ENCODE measurements at places on chromosomes 1 and 21.

GRCh38 chr1:224539971-224540370 lies 76.1 kb upstream of the CNIH3 start:
- no peaks in the 10 kb centered on the region for H3K4me1 ChIP-seq
- no peak for DNase-seq
- no peaks in the 10 kb centered on the region for H3K36me3 ChIP-seq
- no peaks in the 10 kb centered on the region for H3K27me3 ChIP-seq
- H3K4me3 ChIP-seq, result no peak overlapping the region
- no peak overlapping the region for H3K27ac ChIP-seq

GRCh38 chr1:192609110-192610079 lies 26.6 kb upstream of the RGS13 start:
- H3K27me3 ChIP-seq, result no peaks in the 10 kb centered on the region
- H3K4me3 ChIP-seq, result peak overlapping the region; percentile 65
- DNase-seq, result peak; percentile 7
- no peaks in the 10 kb centered on the region for H3K36me3 ChIP-seq
- peak overlapping the region; percentile 55 for H3K27ac ChIP-seq
- peaks cover 4% of the 10 kb centered on the region for H3K4me1 ChIP-seq

GRCh38 chr1:222634180-222635013 lies 16.5 kb downstream of the MIA3 start:
- no peak overlapping the region for H3K27ac ChIP-seq
- H3K27me3 ChIP-seq, result no peaks in the 10 kb centered on the region
- no peak overlapping the region for H3K4me3 ChIP-seq
- no peaks in the 10 kb centered on the region for H3K4me1 ChIP-seq
- DNase-seq, result peak; percentile 82

- peaks cover 18% of the 10 kb centered on the region for H3K27me3 ChIP-seq
- no peak overlapping the region for H3K27ac ChIP-seq
- H3K4me3 ChIP-seq, result no peak overlapping the region
- DNase-seq, result no peak
These were observed 25.8 kb upstream of the GADD45A start for GRCh38 chr1:67659229-67659628.

- H3K27me3 ChIP-seq, result no peaks in the 10 kb centered on the region
- H3K4me3 ChIP-seq, result no peak overlapping the region
- no peaks in the 10 kb centered on the region for H3K36me3 ChIP-seq
- H3K27ac ChIP-seq, result no peak overlapping the region
- DNase-seq, result no peak
These were observed 252.3 kb downstream of the BRINP2 start for GRCh38 chr1:177423090-177423489.

GRCh38 chr1:160149233-160149632 lies 2.2 kb upstream of the ATP1A4 start:
- DNase-seq, result no peak
- no peak overlapping the region for H3K4me3 ChIP-seq
- H3K4me1 ChIP-seq, result no peaks in the 10 kb centered on the region
- peaks cover 2% of the 10 kb centered on the region for H3K27me3 ChIP-seq

DNA sequence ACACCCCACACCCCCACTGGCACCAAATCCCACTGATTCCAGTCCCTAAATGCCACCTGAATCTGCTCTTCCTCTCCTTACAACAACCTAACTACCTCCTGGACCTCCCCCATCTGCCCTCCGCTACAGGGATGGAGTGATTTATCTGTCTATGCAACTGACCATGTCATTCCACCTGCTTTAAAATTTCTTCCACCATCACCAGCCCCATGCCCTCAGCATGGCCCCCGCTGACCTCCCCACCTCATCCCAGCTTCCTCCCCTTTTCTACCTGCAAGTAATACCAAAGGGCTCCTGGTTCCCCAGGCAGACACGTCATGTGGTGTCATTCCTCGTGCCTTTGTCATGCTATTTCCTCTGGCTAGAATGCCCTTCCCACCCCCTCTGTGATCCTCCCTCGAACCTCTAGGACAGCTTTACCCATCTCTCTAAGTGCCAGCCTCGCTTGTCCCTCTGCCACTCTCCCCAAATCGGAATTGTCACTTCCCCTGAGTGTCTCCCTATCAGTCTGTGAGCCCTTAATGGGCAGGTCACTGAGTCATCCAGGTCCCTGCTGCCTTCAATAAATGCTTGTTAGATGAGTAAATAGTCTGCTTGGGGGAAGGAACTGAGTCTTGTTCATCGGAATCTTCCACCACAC lies 3.7 kb downstream of the GJB4 start:
- DNase-seq, result no peak
- no peak overlapping the region for H3K4me3 ChIP-seq
- no peaks in the 10 kb centered on the region for H3K27me3 ChIP-seq

DNA sequence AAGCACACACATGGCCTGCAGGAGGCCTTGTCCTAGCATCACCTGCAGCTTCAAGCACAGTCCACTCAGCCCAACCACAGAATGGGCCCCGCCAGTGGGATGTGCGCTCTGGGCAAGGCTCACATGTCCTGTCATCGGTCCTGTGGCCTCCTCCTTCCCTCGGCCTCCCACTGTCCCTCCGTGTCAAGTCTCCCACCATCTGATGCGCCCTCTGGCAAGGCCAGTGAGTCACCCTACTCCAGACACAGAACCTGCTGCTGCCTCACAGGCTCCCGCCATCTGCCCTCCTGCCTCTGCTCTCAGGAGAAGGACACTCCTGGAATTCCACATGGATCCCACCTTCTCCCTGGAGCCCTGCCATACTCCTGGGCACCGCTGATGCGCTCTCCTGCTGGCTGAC lies 14.2 kb downstream of the KCNAB2 start:
- H3K4me1 ChIP-seq, result no peaks in the 10 kb centered on the region
- peaks cover 29% of the 10 kb centered on the region for H3K36me3 ChIP-seq
- no peak overlapping the region for H3K27ac ChIP-seq

Measured in CD4-positive, CD25-positive, alpha-beta regulatory T cell (primary cell).